ENCODE measurements at places on chromosomes 3 and 15.

DNA sequence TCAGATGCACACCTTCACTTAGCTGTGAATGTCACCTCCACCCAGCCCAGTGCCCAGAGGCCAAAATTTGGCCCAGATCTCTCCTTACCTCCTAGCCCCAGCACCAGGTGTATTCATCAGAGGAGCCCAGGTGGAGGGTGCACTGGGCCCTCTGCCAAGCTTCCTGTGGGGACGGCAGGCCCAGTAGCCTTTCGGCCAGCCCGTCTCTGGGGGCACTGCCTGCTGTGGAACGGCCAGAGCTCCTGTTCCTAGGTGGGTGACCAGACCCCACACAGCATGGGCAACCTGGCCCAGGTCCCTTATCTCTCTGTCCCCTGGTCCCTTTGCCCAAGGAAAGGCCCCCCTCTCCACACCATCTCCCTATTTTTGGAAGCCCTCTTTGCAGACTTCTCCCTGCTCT, 67.8 kb downstream of the AAGAB start:
- no peak for DNase-seq

DNA sequence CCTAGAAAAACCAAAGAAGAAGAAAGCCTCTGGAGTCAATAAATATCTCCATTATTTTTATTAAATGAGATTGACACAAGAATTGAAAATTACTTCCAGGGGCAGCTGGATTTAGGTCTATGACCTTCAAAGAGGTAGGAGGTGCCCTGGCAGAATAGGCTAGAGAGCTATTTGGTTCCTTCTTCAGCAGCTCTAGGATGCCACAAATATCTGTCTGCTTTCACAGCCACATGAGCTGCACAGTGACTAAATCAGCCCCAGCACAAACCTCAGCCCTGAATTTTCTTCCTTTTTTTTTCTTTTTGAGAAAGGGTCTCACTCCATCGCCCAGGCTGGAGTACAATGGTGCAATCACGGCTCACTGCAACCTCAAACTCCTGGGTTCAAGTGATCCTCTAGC, 223.5 kb downstream of the ABHD5 start:
- DNase-seq, result no peak

DNA sequence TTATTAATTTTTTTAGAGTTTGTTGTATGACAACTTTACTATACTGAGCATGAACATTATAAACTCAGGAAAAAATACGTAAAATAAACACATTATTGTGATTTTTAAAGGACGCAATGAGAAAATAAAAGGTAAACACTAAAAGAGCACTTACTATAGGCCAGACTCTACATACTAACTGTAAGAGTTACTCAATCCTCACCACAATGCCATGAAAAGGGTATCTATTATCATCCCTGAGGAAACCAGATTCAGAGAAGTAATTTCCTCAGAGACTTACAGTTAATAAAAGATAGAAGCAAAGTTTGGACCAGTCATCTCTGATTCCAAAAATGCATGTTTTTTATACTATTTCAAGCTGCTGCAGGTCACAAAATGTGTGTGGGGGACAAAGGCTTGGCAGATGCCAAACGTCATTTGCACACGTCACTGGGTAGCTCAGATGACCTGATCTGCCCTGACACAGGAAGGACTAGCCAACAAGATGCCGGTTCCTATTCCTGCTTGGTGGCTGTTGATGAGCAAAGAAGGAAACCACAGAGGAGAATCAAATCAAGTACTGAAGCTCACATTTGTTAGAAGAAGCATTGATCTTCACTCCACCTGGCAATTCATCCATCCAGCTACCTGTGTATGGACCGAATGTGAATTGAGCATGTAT, 42.3 kb downstream of the KLHL6 start:
- DNase-seq, result peak; percentile 18

GRCh38 chr3:146172586-146172985, 11.6 kb upstream of the PLOD2 start:
- no peak for DNase-seq

DNA sequence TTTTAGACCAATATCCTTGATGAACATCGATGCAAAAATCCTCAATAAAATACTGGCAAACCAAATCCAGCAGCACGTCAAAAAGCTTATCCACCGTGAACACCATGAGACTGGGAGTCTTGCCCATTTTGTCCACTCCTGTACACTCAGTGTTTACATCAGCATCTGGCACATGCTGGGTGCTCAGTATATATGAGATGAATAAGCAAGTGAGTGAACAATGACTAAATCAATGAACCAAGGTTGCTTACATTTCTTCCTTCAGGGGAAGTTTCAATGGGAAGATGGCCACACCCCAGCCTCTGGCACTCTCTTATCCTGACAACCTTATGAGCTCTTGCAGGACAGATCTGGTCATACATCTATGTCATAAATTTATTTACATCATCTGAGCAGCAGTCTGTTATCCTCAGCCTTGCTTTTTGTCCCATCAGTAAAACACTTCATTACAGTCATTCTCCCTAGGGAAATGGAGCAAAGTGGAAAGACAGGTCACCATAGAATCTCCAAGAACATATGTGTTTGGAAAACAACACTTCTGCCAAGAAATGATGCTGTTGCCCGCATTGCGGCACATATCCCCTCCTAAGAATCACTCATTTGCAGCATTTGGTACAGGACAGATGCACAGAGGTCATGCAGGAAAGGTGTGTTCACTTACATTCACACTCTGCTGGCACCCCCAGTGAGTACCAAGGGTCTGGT, 171.8 kb upstream of the EIF1B start:
- DNase-seq, result no peak

DNA sequence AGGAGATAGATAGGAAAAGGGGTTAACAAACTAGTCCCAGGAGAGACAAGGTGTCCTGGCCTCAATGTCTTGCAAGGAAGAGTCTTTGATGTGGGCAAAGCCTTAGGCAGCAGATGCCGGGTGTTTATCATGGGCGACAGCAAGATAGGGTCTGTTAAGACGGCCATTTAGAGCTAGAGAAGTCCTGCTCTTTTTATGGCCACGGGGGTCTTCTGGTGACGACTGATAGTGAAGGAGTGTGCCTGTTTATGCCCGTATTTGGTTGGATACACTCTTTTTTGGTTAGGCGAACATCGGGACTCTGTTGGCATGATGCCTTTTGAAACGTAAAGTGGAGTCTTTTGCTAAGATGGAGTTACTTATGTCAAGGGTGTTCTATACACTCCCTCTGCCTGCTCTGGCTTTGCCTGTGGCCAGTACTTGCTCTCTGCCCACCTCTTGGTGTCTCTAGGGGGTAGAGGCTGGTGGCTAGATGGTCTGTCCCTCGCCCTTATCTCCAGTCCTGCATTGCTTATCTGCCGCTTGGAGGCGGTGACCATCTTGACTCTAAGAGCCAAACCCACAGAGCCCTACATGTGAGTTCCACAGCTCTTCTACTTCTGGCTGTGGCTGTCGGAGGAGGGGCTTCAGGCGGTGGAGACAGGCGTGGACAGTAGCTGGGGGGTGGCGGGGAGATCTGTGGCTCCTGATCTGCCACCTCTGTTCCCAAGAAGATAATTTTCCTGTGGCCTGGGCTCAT, 55.8 kb upstream of the ZBTB38 start:
- no peak for DNase-seq

- DNase-seq, result no peak
These were observed 127.6 kb upstream of the MEF2A start for GRCh38 chr15:99438224-99438585.

- DNase-seq, result no peak
These were observed 42.2 kb upstream of the ROBO2 start for GRCh38 chr3:76997733-76998132.

Data from stimulated activated CD8-positive, alpha-beta memory T cell treated with anti-CD3 and anti-CD28 coated beads, Interleukin-4, amount 100 ng/mL, for 1 hour (primary cell).